ENCODE measurements at places on chromosomes 1 and 21.

- no peak for DNase-seq
Measured at GRCh38 chr1:226222686-226223085, 778 bp upstream of the MIXL1 start.

GRCh38 chr1:245842106-245842505 is 665.0 kb downstream of the SMYD3 start:
- DNase-seq: no peak

DNA sequence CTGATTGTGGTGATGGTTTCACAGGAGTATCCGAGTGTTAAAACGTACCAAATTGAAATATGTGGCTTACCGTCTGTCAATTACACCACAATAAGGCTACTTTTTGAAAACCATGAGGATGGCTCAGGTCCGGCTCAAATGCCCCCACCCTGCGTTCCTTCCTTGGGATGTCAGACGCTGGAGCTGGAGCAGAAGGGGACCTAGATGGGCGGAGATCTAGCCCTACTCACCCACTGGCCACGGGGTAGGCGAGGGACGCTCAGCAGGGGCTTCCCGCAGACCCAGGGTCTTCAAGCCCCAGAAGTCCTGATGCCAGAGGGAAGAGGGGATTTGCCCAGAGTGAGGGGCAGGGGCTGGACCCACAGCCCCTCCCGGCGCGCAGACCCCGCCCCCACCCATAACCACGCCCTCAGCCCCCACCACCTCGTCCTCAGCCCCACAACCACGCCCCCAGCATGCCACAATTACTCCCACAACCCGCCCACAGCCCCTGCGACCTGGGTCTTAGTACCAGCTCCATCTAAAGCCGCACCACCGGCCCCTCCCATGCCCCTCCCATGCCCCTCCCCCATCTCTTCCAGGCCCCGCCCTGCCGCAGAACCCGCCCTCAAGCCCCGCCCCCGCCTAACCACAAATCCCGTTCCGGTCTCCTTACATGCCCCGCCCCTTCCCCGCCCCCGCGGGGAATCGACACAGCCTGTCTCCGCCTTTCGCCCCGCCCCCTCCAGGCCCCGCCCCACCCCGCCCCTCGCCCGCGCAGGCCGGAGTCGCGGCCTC is at the start of gene LRRC3:
TSS of gene LRRC3 (plus strand) at position 764 of the 777 bp plus-strand sequence. CDS start 1,135 bp downstream, outside the sequence.
- peak; percentile 89 for DNase-seq

DNA sequence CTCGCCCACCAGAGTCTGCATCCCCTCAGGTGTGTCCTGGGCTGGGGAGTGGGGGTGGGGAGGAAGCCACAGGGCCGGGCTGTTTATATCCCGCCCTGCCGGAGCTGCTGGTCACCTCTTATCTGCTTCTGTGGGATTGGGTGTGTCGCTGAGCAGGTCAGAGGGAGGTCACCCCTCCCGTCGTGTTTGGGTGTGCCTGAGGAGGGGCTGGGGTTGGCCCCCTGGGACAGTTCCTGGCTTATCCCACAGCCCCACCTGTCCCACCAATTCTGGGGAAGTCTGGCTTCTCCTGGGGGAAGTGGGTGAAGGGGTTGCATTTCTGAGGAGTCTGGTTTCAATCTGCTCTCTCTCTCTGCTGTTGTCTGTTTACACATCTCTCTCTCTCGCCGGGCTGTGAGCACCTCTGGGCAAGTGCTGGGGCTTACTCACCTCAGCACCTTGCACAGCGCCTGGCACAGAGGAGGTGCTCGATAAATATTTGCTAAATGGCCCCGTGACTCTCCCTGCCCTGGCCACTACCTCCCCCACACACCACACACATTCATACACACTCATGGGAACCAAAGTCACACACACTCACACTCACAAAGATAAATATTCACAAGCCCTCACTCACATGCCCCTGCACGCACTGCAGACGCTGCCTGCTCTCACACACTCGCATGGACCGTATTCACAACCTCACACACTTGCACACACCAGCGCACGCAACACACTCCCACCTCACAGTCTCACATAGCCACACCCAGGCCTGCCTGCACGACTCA is 8.3 kb downstream of the ELF3 start:
- no peak for DNase-seq

- DNase-seq: no peak
Measured at GRCh38 chr1:117605164-117605773, 579 bp upstream of the TENT5C start.

GRCh38 chr1:2969845-2970291 is 51.4 kb upstream of the ACTRT2 start:
- no peak for DNase-seq

- peak; percentile 74 for DNase-seq
Measured at GRCh38 chr21:43716376-43717165, 2.4 kb upstream of the PDXK start.

GRCh38 chr1:167854184-167854583 is 59.8 kb downstream of the ADCY10 start:
- DNase-seq: no peak

GRCh38 chr1:241499910-241500309 is 19.6 kb downstream of the FH start:
- no peak for DNase-seq

- no peak for DNase-seq
Measured at GRCh38 chr1:82449506-82450057, 648.8 kb downstream of the ADGRL2 start.

- DNase-seq: no peak
Measured at GRCh38 chr1:99852648-99853047, 2.5 kb downstream of the AGL start.

DNA sequence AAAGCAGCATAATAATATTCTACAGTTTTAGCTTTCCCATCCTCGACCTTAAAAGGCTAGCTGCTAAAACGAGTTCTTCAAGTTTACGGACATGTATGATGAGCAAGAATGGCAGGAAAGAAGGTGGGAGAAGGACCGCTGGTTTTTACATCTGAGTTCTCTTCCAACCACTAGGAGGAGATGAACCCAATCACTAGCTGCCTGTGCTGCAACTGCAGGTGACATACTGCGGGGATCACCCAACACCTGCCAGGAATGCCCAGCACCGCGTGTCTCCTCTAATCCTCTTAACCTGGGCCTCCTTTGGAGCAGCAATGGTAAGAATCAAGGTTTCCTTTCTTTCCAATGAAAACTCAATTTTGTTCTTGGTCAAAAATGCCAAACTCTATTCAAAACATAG is 23.5 kb downstream of the TOR3A start:
- peak; percentile 47 for DNase-seq

DNA sequence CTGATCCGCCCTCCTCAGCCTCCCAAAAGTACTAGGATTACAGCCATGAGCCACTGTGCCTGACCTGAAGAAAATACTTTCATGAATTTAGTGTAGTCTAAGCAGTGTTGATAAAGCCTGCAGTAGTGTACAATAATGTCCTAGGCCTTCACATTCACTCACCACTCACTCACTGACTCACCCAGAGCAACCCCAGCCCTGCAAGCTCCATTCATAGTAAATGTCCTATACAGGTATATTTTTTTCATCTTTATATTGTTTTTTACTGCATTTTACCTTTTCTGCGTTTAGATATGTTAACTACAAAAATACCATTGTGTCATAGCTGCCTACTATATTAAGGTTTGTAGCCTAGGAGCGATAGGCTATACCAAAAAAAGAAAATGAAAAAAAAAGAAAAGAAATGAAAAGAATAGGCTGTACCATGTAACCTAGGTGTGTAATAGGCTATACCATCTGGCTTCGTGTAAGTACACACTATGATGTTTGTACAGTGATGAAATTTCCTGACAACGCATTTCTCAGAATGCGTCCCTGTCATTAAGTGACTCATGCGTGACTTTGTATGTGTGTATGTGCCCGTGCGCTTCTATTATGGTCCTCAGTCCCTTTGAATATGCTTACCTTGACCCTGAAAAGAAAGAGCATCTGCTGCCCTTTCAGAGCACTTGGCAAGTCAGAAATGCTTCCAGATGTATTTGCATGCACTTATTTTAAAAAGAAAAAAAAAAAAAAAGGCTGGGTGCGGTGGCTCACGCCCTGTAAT is 9.2 kb upstream of the SLAMF8 start:
- DNase-seq: no peak

DNA sequence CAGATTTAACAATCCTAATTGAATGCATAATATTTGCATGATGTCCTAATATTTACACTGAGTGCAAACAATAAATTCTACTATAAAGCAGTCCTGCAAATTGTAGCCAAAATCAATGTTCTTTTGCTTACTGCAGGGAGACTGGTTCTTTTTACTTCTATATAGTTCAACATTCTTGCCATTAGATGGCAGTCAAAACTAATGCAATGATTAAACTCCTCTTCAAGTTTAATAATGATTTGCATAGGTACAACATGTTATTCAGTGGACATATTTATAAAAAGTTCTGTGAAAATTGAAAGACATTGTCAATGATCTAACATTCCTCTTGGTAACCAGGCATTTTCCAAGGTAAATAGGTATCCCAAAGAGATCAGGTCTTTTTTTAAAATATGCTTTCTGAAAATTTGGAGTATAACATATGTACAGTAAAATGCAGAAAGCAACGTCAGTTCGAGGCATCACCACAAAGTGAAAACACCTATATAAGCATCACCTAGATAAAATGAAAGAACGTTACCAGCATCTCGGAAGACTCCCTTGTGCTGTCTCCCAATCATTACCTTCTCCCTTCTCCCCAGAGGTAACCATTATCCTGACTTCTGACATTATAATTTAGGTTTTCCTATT is 9.8 kb upstream of the FNBP1L start:
- peak; percentile 66 for DNase-seq

DNA sequence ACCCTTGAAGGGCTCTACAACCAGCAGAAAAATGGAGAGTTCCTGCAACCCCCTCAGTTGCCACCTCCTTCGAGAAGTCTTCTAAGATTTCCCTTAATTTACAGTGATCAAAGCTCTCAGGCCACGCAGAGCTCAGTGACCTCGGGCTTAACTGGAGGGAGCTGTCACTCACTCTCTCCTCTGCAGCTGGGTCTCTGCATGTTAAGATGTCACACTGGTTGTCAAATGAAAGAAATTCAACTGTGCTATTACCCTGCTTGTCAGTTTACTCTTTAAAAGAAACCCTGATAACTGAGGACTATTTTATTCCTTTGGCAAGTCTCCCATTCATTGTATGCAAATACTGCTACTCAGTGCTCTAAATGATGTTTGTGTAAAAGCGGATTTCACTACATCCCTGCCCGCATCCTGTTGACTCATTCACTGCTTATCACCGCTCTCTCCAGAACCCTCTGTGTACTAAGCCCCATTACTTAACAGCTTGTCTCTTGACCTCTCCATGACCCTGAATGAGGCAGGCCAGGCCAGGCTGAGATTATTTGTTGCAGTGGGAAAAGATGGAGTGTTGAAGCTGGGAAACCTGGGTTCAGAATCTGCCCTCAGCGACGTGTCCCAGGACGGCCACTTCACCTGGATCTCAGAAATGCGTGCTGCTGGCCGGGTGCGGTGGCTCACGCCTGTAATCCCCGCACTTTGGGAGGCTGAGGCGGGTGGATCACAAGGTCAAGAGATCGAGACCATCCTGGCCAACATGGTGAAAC is 13.7 kb downstream of the DHRS3 start:
- DNase-seq: no peak

- DNase-seq: peak; percentile 44
Measured at GRCh38 chr1:111515291-111516004, 12.0 kb upstream of the ADORA3 start.

- DNase-seq: no peak
Measured at GRCh38 chr1:28229996-28230395, 2.8 kb downstream of the DNAJC8 start.

DNA sequence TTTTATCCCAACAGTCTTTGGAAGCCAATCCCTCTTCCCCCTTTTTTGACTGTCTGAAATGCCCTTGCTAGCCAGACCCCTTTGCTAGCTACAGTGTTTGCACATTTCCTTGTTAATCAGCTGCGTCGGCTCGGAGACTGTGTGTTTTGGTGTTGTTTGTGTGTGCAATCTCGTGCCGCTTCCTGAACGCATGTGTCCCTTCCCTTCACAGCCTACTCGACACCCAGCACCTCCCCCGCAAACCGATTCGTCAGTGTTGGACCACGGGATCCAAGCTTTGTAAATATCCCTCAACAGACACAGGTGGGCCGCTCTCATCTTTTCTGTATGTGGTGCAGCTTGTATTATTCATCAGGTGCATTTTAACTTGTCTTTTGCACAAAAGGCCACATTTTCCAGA is 298.7 kb downstream of the TM2D1 start:
- no peak for DNase-seq

DNA sequence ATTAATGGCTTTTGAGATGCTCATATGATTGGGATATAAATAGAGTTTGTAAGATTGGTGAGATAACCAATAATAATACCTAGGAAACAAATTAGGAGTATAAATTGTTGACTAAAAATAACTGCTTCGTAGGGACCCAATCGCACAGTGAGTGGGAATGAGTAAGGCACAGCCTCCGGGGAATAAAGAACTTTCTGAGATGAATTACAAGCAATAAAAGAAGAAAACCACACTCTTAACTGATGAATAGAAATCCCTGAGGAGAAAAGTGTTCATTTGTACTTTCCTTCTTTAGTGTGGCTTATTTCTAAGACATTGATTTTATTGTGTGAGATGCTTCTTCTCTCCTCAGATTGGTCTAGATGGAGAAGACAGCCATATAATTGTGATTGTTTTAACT is 443.4 kb upstream of the PRMT6 start:
- DNase-seq: no peak

- DNase-seq: no peak
Measured at GRCh38 chr21:28974531-28975227, 18.0 kb downstream of the LTN1 start.

DNA sequence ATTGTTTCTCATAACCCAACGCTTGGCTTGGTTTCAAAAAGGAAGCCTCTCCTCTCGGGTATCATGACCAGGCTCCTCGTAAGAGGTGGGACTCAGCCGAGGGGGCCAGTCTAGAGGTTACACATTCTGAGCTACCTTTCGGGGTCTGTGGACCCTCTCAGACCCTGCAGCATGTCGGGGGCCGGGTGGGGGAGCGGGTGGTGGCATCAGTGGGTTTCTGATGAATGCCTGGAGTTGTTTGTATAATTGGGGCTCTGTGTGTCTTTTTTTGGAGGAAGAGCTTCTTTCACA is 229.3 kb downstream of the CAMTA1 start:
- no peak for DNase-seq

GRCh38 chr1:27557596-27558340 is 46.2 kb downstream of the AHDC1 start:
- no peak for DNase-seq

GRCh38 chr1:228836427-228836826 is 101.1 kb downstream of the RHOU start:
- DNase-seq: no peak

DNA sequence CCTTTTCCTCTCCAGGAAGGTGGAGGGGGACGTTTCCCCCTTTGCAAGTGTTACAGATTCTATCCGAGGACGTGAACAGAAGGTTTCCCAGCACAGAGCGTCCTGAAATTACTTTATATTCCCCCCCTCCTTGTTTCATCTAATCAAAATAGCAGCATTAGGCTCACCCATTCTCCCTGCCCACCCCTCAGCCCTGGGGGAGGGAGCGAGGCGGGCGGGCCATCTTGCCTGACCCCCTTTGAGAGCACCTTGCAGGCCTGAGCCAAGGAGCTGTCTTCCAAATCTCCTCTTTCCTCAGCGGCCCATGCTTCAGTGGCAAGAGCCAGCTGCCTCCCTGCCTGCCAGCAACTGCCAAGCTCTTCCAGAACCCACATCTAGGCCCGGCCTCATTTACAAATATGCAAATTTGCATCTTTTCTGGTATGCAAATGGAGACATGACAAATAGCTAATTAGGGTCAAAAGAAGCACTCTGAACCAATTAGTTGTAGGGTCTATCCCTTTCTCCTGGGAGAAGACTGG is 69.1 kb upstream of the POU3F1 start:
- DNase-seq: no peak

- no peak for DNase-seq
Measured at GRCh38 chr1:31145648-31146047, 80.1 kb upstream of the PUM1 start.

Measured in germinal center (tissue), 1 donor.